Spinal cord (tissue), 10 donors: ENCODE measurements at places on chromosomes 7 and 10.

GRCh38 chr7:111593343-111593742 lies 31.1 kb upstream of the IMMP2L start:
- no peak for DNase-seq

- DNase-seq, result no peak
Observed at GRCh38 chr10:124626759-124627380, 117.3 kb downstream of the FAM53B start.

DNA sequence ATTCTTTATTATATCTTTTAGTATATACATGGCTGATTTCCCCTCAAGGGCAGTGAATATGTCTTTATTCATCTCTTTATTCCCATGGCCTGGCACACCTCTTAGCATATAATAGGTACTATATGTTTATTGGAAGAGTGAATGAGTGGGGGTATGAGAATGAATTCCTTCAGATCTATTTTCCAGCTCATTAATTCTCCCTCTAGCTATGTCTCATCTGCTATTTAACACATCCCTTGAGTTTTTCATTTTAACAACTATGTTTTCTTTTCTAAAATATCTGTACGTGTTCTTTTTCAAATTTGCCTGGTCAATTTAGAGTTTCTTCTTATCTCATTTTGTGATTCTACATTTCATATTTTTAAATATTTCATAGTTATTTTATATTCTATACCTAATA lies 14.4 kb downstream of the HPS1 start:
- DNase-seq, result no peak

- no peak for DNase-seq
Observed at GRCh38 chr7:147413557-147413870, 1177.1 kb upstream of the C7orf33 start.

DNA sequence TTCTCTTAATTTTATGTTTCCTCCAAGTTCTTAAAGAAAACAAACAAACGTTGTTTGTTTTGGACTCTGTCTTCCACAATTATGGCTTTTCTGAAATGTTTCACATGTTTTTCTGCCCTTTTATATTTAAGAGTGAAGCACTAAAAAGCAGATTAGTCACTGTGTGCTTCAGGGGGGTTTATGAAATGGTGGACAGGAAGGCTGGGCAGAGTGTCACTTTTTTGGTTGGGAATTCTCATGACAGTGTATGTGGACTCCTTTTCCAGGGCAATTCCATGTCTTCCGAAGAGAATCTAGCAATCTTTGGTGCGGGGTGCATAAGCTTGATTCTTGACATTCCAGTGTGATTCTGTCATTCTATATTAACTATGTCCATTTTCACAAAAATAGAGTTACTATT lies 669.4 kb downstream of the PARD3 start:
- DNase-seq, result no peak

DNA sequence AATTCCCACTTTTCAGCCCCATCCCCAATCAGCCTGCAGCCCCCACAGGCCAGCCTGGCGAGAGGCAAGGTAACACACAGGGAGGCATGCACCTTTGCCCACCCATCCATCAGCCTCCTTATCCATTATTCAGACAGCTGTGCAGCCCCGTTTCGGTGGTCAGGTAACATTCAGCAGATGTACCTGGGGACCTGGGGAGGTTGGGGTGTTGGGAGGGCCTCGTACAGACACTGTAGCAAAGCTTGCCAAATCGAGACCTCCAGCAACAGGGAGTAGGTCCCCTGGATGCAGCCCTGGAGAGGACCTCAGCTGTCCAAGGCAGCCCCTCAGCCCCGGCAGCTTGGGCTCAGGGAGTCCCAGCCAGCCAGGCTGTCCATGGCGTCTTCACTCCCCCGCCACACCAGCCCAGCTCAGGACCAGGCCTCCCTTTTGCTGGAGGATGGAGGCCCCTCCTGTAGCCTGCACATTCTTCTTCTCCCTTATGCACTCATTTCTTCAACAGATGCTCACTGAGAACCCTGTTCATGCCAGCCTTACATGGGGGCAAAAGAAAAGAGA lies 8.5 kb upstream of the DRGX start:
- DNase-seq, result no peak

GRCh38 chr7:27169658-27170425 lies 4.3 kb downstream of the HOXA10 start:
- no peak for DNase-seq

GRCh38 chr7:158567153-158567603 lies 20.4 kb downstream of the PTPRN2 start:
- DNase-seq, result no peak

- no peak for DNase-seq
Observed at GRCh38 chr7:74272305-74273038, 16.7 kb upstream of the CLIP2 start.

GRCh38 chr7:67359900-67360299 lies 363.3 kb downstream of the TYW1 start:
- DNase-seq, result no peak

GRCh38 chr7:133753513-133753912 lies 373.6 kb upstream of the LRGUK start:
- no peak for DNase-seq

DNA sequence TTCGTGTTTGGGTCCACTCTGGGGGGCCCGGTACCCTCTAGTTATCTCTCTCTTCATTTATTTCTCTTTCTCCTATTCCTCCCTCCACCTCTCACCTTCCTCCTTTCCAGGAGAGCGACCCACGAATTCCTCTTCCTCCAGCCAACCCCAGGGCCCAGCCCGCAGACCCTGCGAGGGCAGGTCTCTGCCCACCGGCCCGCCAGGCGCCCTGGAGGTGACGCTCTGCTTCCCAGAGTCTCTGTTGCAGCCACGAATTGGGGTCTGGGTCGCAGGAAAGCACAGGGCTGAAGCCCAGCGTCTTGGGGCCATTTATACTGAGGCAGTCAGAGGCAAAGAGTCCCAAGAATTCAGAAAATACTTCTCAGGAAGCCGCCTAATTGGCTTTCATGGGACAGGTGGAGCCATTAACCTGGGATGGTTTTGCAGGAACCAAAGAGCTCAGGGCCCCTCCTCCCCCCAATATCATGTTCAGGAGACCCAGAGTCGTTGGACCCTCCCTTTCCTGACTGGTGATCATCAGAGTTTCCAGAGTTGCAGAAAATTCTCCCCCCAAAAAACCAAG lies 2.7 kb upstream of the EN2 start:
- DNase-seq, result no peak

DNA sequence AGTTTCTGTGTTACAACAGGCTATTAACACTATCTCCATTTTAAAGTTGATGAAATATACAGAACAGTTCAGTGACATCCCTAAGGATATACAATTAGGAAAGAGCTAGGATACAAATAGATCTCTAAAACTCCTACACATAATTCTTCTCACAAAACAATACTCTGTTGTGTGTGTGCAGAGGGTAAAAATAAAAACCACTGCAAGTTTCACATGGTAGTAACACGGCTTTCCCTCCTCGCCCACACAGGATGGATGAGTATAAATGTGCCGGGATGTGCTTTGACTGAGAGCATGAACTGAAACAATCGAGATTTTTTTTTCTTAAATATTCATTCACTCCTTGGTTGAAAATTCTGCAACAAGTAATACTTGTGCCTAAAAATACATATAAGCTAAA lies 131.5 kb upstream of the C1QL3 start:
- no peak for DNase-seq

DNA sequence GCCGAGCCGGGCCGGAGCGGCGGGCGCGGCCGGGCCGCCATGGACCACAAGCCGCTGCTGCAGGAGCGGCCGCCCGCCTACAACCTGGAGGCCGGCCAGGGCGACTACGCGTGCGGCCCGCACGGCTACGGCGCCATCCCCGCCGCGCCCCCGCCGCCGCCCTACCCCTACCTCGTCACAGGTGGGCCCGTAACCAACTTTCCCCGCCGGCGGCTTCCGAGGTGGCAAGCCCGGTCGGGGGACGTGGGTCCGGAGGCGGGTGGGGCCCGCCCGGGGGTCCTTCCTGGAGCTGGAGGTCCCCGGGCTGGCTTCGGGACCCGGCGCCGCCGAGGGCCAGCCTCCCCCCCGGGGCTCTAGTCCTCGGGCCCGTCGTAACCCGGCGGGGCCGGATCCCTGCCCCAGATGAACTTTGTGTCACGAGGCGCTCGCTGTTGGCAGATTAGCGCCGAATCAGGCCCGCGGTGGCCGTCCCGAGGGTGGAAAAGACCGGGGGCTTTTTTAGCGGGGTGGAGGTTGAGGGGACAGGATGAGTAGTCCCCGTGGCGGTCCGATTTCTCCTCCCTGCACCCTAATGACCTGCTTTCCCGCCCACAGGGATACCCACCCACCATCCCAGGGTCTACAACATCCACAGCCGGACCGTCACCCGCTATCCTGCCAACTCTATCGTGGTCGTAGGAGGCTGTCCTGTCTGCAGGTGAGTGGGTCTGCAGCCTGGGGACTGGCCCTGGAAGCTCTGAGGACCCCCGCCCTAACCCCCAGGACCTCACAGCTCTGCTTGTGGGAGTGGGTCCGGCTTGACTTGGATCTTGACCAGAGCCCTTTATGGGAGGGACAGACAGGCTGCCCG lies 496 bp downstream of the BRI3 start:
- no peak for DNase-seq

DNA sequence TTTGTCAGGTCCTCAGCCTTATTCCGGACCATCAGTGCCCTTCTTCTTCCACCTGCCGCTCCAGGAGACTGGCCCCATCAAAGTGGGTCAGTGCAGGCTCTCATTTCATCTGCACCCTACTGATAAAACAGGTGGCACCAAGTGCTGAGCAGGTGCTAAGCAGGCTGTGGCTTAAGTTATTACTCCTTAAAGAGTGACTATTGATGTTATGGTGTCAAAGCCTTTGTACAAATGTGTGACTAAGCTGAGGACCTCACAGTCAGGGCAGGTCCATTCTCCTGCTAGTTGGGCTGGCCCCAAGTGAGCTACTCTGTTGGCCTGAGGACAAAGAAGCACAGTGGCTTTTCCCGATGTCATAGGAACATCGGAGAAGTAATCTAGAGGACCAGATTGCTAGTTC lies 11.2 kb upstream of the CALD1 start:
- DNase-seq, result no peak
